ENCODE measurements at places on chromosomes 16 and 17.

GRCh38 chr16:57600048-57600835 lies 28.2 kb upstream of the ADGRG1 start:
- no peak for DNase-seq

DNA sequence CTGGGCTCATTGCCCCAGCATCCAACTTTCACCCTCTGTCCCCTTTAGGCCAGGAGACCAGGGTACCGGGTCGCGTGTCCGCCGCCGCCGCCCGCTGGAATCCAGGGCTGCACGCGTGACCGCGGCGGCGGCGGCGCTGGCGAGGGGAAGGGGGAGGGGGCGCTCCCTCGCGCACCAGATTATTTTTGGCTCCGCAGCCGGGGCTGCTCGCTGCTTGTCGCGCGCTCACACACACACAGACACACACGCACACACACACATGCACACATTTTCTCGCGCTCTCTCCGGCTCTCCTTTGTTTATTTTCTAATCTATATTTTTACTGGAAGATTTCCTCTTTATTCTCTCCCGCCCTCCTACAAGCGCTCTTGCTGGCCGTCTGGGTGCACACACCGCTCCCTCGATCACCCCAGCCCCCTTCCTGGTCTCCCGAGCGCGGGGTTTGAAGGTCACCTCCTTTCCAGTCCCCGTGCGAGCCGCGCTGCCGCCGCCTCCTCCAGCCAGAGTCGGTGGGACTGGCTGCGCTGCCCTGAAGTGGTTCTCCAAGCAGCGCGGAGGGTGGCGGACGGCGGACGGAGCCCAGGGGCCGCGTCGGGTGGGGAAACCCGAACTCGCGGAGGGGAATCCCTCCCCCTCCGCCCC lies 921.4 kb upstream of the EEF2KMT start:
- DNase-seq = no peak

GRCh38 chr17:81333616-81334368 lies 38.7 kb upstream of the SLC38A10 start:
- DNase-seq = no peak

DNA sequence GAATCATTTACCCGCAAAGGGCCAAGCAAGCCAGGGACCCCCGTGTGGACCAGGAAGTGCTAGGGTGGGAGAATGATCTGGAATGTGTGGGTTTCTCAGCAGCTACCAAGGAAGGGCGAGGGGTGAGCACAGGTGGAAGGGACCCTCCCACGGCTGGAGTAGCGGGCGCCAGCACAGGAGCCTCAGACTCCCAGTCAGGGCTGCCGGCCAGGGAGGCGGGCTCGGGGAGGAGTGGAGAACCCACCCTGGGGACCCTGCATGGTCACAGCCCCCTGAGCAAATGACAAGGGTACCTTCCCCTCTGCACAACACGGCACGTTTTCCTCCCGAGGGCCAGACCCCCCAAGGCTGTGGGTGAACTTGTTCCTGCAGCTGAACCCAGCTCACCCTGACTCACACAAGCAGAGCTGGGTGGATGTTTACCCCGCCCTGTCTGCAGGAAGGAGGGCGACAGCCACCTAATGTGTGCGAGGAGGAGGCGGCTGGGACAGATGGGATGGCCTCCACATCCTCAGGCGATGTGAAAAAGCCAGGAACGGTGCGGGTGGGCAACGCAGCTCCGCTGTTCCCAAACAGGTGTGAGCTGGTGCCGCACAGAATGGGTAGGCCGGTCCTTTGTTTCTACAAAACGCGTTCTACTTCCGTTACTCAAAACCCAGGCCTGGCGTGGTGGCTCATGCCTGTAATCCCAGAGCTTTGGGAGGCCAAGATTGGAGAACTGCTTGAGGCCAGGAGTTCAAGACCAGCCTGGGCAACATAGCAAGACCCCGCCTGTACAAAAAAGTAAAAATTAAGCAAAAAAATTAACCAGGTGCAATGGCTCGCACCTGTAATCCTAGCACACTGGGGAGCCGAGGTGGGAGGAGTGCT lies 6.2 kb downstream of the ECI1 start:
- DNase-seq = no peak

DNA sequence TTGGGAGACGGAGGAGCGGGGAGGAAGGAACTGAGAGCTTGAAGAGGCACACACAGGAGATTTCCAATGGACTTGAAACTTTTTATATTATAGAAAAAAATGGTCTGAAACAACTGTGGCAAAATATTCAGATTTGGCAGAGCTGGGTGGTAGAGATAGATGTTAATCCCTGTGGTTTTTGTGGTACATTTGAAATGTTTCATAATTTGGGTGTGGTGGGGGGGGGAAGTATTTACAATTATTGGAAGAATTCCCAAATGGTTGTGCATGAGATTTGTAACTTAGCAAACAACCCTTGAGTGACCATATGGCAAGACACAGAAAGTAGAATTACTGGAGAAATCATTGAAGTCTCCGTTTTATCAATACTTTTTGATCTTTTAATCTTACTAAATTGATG lies 588.8 kb upstream of the PSMD7 start:
- no peak for DNase-seq

GRCh38 chr16:58649707-58650106 lies 20.1 kb upstream of the CNOT1 start:
- no peak for DNase-seq

DNA sequence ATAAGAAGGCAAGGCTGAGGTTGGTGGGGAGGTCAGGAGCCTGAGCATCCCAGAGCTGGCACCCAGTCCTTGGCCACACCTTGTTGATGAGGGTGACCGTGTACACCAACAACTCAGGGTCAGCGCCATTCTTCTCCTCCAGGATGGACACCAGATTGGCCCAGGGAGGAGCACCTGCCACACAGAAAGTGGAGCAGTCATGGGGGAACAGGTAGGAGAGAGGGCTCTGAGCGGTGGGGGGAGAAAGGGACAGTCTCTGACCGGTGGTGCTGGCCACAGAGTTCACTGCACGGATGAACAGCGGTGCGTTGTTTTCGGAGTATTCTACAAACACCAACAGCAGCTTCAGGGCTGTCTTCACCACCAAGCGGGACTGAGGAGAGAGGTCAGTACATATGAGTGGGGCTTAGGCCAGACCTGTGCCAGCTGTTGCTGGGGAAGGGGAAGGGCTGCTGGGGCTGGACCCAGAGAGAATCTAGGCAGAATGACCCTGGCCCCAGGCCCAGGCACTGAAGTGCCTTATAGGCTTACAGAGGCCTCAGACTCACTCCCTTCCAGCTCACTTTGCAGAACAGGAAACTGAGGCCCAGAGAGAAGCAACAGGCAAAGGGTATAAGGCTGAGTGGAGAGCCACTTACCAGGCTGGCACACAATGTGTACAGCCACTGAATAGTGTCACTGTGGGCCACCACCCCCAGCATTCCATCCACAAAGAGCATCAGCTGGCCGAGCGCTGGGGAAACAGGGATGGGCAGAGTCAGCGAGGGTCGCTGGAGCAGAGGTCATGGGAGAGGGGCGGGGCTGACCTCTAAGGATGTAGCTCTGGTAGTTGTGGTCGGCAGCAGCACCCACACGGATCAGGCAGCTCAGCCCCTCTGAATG lies 9.6 kb downstream of the FHOD1 start:
- DNase-seq = no peak

DNA sequence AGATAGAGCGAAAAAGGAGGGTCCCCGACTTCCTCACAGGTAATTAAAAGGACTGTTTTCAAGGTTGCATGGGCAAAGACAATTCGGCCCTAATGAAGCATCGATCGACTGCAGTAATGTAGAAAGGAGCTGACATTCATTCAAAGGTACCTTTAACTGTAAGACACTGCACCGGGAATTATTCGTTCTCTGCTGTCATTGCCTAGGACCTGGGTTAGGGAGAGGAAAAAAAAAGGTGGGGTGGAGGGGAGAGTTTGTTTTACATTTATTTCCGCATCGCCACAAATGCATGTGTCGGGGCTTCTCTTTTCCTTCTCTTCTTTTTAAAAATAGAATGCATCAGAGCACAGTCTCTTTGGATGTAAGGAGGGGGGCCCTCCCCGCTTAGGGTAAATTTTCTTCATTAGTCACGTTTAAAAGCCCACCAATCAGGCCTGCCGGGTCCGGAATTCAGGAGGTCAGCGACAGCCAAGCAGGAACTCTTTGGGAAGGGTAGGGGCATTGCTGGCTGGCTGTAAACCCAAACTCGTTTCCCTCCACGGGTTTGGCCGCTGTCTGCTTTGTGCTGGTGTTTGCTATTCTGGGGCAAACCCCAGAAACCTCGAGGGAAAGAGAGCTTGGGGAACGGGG lies 496.2 kb upstream of the ZFHX3 start:
- DNase-seq = no peak

GRCh38 chr16:58656899-58657298 lies 27.3 kb upstream of the CNOT1 start:
- no peak for DNase-seq

DNA sequence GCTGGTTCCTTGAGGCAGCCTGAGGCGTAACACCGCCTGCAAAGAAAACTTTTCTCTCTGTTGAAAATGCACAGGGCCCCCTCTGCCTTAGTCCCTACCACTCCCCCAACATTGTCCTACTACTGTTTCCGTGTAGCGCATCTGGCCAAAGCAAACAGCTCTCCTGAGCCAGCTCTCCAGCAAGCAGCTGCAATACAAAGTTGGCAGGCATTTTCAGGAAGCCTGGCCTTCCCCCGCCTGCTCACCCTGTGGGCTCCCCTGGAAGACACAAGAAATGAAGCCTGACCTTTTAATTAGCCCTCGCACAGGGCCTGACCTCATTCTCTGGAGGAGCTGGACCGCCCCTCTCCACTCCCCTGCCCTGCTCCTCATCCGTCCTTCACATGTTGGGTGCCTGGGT lies 66.7 kb downstream of the SOX9 start:
- no peak for DNase-seq

DNA sequence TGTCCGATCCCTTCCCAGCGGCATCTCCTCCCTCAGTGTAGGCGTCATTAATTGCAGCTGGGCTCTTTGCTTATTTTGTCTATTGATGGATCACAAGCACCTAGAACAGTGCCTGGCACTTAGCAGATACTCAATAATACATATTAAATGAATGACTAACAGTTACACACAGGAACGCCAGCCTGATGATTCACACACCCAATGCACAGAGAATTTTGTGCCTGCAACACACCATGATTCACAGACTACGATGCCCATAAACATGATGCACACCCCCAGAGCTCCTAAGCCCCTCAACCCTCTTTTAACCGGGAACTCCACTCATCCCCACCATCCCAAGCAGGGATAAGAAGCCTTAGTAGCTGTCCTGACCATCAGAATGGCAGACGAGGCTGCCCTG lies 66.6 kb upstream of the TMEM97 start:
- DNase-seq = no peak

GRCh38 chr17:81666092-81666341 lies 388 bp downstream of the OXLD1 start:
- no peak for DNase-seq

DNA sequence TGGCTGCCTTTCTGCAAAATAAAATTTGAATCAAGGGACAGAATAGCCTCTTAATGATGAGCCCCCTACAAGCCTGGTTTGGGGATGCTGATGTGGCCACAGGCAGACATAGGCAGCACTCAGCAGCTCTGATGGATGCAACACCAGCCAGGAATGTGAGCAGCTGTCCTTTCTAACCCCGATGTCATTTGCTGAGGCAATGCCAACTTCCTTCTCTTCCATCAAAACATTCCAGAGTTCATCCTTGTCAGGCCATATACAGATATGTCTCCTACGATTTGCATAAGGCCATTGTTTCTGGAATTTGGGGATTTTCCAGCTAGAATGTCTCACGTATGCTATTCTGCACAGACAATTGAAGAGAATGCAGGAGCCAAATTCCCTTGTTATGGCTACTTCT lies 52.1 kb upstream of the MYOCD start:
- no peak for DNase-seq

DNA sequence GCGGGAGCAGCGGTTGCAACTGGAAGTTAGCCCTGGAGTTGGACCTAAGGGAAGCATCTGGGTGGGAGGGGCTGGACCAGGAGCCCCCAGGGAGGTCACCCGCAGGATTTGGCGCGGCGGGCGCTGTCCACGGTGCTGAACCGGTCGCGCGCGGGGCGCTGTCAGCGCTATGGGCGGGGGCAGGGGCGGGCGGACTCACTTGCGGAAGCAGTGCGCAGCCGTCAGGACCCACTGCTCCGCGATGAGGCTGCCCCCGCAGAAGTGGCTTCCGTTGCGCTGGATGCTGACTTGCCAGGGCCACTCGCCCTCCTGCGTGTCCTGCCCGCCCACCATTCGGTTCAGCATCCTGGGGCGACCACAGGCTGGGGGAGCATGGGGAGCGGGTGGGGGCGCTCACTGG lies 4.5 kb downstream of the PRSS27 start:
- no peak for DNase-seq

- DNase-seq = no peak
Measured at GRCh38 chr17:75386430-75386829, 19.0 kb downstream of the GRB2 start.

DNA sequence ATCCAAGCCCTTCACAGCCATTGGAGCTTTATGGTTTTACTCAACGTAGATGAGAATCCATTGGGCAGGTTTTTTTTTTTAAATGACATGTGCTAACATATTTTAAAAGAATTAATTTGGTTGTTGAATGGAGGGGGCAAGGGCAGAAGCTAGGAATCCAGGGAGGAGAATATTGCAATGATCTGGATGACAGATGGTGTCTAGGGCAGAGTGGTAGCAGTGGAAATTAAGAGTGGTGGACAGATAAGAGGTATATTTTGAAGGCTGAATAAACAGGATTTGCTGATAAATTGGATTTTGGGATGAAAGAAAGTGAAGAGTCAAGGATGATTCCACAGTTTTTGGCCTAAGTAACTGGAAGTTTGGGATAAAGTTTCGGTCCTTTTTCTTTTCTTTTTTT lies 54.8 kb upstream of the DHX40 start:
- no peak for DNase-seq

DNA sequence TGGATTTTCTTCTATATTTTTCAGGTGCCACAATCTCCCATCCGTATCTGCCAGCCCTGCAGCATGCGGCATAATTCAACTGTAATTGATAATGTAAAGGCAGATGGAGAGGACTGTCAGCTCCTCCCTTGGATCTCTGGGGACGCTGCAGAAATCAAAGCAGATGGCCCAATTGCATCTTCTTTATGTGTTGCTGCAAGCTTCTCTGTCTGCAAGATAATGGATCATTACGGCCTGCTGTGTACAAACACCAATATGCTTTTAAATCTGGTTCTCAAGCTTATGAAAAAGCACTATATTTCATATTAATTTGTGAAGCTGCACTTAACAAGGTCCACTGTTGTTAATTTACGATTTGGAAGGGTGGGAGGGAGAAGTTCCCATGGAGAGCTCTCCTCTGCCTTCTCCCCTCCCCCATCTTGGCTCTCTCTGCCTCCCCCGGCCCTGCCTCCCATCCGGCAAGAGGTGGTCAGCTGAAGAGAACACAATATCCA lies 607.5 kb downstream of the TOX3 start:
- no peak for DNase-seq

- peak; percentile 92 for DNase-seq
Measured at GRCh38 chr16:57623251-57624043, 5.0 kb upstream of the ADGRG1 start.

GRCh38 chr16:25875956-25876598 lies 184.3 kb downstream of the HS3ST4 start:
- peak; percentile 16 for DNase-seq

- DNase-seq = no peak
Measured at GRCh38 chr16:25643633-25644032, 48.1 kb upstream of the HS3ST4 start.
